ENCODE measurements at places on chromosomes 16 and 17.

DNA sequence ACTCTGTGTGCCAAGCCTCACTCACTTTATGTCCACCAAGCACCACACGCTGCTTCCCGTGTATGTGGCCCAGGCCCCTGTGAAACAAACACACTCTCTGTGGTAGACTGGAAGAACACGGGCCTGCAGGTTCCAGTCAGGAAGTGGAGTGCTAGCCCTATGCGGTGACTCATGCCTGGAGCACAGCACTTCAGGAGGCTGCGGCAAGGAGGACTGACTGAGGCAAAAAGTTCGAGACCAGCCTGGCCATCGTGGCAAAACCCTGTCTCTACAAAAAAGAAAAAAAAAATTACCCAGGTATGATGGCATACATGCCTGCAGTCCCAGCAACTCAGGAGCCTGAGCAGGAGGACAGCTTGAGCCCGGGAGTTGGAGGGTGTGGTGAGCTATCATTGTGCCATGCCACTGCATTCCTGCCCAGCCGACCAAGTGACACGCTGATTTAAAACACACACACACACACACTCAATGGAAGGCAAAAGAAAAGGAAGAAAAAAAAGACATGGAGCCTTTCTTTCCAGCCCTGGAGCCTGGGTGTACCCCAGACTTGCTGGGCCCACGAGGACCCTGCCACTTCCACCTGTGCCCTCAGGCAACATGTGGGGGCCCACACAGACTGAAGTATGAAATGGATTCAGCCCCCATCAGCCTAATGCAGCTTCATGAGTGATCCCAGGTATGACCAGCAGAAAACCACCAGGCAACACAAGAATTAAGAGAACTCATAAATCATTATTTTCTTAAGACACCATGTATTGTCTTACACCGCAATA, 126.6 kb downstream of the ANKRD11 start:
- DNase-seq, result no peak

GRCh38 chr17:75113798-75114551, 4.2 kb downstream of the ARMC7 start:
- DNase-seq, result peak; percentile 91

DNA sequence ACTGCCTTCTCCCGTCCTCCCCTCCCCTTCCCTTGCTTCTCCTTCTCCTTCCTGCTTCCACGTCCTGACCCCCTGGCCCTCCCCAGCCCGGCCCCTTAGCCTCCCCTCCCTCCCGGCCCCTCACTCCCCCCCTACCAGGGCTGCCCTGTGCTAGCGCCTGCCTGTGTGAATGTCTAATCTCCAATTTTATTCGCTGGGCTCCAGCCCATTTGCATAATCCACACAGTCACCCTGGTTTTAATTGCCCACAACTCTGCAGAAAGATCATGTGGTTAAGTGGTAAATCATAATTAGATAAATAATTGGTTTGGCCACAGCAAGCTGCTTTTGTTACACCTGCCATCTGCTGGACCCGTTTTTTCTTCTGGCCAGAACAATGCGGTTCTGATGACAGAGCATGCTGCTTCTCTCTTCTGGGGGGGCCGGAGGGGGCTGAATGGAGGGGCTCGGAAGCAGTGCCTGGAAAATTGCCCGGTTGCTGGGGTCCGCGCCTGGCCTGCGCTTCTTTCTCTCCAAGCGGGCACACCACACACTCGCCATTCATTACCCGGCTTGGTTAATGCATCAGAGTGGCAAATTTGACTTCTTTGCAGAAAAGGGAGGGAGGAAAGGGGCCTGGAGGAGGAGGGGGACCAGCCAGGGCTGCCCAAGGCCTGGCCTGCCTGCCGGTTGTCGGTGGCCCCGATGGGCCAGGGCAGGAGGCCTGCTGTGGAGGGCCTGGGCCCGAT, 19.5 kb upstream of the GSE1 start:
- DNase-seq, result no peak

DNA sequence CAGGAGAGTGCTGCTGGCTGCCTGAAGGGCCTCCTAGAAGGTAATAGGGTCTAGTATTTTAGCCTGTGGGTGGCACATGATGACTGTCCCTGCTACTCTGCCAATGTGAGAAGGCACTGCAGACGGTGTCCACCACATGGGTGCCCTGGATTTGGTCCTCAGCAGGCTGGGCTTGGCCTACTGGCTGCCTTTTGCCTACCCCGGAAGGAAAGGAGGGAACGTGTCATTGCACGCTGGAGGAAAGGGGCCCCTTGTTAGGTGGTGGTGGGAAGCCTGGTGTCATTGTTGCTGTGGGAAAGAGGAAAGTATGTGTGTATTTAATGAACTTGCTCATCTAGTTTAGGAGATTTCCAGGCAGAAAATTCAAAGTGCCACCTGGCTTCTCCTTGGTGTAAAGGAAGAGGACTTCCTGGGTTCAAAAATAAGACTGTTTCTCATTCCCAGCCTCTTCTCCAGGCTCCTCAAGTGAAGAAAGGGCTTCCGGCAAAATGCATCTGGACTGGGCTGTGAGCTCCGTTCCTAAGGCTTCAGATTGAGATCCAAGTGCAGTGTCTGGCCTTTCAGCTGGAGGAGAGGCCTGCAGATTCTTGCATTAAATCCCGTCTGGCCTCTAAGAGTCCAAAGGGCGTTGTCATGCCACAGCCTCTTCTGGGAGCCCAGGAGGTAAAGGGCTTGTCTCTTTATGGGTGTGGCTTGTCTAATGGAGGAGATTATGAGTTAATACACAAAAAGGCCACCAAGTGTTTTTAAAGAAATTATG, 55.1 kb downstream of the RPTOR start:
- no peak for DNase-seq

GRCh38 chr17:81073967-81074839, 39.3 kb downstream of the BAIAP2 start:
- no peak for DNase-seq

- no peak for DNase-seq
These were observed 24.3 kb upstream of the RFFL start for GRCh38 chr17:35087731-35088355.

DNA sequence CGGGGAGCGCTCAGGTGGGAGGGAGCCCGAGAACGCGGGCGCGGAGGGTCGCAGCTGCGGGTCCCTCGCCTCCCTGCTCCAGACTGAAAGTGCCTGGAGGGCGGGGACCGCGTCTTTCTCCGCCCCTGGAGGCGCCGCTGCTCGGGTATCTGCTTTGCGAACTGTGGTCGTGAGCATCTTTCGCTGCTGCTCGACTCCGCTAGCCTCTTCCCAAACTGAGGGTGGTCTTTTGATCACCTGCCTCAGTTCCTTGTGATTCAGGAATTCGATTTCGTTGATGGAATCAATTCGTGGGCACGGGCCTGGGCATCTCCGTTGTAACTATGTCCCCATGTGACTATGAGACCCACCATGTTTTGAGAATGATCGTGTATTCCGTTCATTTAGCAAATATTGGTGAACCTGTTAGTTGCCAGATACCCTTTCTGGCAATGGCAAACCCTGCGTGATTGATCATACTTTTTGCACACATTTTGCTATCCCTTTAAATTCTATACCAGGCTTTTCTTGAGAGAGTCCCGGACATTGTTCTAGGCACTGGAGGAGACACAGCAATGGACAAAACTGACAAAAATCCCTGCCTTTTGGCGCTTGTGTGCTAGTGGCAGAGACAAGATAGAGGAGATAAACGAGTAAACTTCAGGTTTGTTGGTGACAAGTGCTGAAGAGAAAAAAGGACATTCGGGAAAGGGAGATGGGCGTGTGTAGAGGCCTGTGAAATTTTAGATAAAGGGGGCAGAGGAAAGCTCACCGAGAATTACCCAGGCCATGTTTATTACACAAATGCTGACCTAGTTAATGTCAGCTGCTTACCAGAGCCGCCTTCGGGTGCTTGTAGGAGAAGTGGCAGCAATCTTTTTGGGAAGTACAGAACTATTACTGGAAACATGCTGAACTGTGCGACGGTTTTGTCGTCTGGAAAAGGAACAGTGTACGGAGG, 948 bp downstream of the UTP18 start:
- DNase-seq, result no peak

DNA sequence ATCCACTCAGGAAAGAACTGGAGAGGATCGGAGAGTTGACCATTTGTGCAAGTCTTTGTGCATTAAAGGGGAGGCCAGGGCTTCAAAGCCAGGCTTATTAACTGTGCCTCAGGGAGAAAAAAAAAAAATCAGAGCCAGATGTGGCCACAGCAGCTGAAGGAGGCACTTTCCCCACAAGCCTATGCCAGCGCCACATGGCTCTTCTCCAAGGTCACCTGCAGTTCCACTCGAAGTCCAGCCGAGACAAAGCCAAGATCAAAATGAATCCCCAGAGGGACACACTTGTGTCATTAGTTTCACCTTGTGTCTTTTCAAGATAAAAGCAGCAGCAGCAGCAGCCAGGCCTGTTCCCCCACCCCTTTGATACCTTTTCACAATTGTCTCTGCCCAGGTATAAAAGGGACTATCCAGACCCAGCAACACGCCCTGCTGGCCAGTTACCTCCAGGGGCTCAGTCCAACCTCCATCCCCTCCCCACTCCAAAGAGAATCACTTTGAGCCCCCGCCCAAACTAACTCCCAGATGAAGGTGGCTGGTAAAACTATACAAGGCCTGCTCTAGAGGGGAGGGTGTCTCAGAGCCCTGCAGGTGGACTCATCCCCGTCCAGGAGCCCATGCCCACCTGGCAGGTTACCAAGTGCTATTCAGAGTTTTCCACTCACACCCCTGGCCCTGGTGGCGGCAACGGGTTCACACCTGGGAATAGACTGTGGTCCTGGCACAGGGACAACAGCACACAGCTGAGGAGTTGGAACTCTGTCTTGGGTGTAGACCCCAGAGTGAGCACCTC, 29.2 kb downstream of the AXIN2 start:
- DNase-seq, result peak; percentile 75

DNA sequence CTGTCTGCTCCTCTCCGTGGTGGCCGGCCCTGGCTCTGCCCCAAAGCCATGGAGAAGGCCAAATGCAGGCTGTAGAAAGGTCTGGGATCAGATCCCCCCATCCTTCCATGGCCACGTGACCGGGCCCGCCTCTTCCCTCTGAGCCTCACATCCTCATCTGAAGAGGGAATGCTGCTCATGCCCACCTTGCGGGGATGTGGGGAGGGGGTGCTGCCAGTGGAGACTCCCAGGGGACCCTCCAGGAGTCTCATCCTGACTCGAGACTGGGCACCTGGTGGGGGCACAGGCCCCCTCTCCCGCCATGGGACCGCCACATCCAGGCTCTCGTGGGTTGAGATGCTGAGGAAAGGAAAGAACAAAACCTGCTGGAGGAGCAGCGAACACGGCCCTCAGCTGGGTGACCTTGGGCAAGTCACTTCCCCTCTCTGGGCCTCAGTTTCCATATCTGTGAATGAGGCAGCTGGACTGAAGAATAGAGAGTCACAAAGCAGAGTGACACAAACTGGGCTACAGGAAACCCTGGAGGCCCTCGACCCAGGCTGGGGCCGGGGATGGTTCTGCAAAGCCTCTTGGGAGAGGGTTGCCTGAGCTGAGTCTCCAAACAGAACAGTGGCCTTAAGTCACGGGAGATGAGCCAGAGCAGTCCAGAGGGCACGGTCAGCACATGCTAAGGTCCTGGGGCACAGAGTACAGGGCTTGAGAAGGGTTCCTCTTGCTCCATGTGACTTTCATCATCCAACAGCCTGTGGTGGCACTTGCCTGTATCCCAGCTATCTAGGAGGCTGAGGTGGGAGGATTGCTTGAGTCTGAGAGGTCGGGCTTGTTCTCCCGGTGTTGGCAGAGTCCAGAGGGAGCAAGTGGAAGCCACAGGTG, 30.1 kb downstream of the SOCS1 start:
- peak; percentile 28 for DNase-seq

DNA sequence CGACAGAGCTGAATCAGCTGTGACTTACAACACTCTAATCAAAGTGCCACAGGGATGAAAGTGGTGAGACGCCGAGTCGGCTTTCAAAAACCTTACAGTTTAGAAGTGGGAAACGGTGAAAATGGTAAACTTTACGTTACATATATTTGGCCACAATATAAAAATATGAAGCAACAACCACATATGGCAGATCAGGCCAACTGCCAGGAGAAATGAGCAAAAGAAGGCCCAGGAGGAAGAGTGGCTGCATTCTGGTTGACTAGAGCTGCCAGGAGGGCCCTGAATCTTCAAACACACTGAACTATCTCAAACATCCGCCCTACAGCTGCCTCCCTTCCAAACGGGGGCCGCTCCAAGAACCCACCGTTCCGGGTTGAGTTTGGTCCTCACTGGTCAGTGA, 56.3 kb downstream of the MRM3 start:
- DNase-seq, result no peak

DNA sequence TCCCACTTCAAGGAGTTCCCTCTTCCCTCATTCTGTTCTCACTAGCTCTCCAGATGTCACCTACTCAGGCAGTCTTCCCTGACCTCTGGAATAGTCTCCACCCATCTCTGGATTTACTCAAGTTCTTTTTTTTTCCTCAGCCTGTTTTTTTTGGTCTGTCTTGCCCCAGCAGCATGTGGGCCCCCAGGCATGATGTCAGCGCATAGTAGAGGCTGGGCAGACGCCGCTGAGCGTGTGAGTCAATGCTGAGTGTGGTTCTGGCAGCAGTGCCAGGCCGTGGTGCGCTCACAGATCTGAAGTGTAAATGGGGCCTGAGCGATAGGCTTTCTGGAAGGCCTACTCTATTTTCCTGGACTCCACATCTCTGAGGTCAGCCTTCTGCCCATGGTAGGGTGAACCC, 2.7 kb upstream of the KCNJ18 start:
- peak; percentile 76 for DNase-seq

DNA sequence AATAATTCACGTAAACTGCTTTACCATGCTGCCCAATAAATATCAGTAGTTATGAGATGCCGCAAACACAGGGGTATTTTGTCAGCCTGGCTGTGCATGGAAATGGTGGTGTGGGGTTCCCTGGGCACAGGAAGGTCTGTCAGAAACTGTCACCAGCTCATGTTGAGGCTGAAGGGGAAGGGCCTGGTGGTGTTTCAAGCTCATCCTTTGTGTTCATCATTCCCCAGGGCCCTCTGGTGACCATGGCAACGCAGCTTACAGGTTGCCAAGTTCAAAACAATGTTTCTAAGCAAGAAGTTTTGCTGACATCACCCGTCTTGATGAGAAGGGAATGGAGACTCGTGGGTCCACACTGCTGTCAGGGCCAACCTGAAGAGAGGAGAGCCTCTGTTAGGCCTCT, 348.9 kb upstream of the C16orf82 start:
- no peak for DNase-seq

DNA sequence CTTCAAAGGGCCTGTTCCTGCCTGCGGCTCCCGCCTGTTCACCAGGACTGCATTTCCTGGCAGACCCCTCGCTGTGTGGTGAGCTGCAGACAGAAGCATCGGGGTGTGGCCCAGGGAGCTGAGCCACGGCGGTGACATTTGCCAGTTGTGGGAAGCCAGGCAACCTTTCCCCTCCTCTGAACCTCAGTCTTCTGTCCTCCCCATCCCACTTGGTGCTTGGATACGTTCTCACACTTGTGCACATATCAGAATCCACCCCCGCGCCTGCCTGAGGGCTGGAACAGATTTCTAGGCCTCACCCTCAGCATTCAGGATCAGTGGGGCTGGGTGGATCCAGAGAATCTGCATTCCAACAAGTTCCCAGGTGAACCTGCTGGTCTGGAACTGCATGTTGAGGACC, 63.5 kb downstream of the CRISPLD2 start:
- peak; percentile 81 for DNase-seq

GRCh38 chr17:69320210-69320907, 6.6 kb downstream of the ABCA5 start:
- no peak for DNase-seq

- no peak for DNase-seq
These were observed 6.0 kb upstream of the TNFRSF13B start for GRCh38 chr17:16977932-16978331.
